Spinal cord (tissue), 10 donors: ENCODE measurements at places on chromosomes 3 and 15. TPM values are rescaled to one million over a fixed set of nuclear protein-coding genes. Genes with fewer than 3 reads are reported as not detected.

Gene IRAK2
- total RNA-seq = 6.1 TPM

Gene GNAT1
- not detected for total RNA-seq

Gene ATP13A5
- 0.89 TPM for total RNA-seq

Gene DAZL
- not detected for total RNA-seq

Gene FGF7
- total RNA-seq = 5.6 TPM

Gene FAH
- 13.5 TPM for total RNA-seq

Gene NLGN1
- total RNA-seq = 46.3 TPM

Gene MCTP2
- total RNA-seq = 12.4 TPM

Gene MOBP
- 125 TPM for total RNA-seq

DNA sequence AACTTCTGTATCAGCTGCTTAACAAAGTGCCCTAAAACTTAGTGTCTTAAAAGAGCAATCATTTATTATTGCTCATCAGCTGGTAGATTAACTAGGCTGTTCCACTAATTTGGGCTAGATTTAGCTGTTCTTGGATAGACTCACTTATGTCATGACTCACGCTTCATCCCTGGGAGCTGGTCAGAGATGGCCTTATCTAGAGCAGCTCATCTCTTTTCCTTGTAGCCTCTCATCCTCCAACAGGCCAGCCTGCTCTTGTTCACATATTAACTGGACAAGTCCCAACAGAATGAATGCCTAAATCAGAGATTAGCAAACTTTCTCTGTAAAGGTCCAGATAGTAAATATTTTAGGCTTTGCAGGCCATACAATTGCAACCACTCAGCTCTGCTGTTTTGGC is 66.9 kb upstream of the PLAAT1 start:
- H3K27me3 ChIP-seq = no peaks in the 10 kb centered on the region
- no peak for DNase-seq
- no peaks in the 10 kb centered on the region for H3K4me1 ChIP-seq
- H3K27ac ChIP-seq = no peak overlapping the region
- no peaks in the 10 kb centered on the region for H3K36me3 ChIP-seq
- H3K4me3 ChIP-seq = no peak overlapping the region

GRCh38 chr3:104388619-104389018 is 978.1 kb upstream of the ALCAM start:
- H3K4me3 ChIP-seq = no peak overlapping the region
- no peaks in the 10 kb centered on the region for H3K36me3 ChIP-seq
- no peak for DNase-seq
- H3K27ac ChIP-seq = no peak overlapping the region

DNA sequence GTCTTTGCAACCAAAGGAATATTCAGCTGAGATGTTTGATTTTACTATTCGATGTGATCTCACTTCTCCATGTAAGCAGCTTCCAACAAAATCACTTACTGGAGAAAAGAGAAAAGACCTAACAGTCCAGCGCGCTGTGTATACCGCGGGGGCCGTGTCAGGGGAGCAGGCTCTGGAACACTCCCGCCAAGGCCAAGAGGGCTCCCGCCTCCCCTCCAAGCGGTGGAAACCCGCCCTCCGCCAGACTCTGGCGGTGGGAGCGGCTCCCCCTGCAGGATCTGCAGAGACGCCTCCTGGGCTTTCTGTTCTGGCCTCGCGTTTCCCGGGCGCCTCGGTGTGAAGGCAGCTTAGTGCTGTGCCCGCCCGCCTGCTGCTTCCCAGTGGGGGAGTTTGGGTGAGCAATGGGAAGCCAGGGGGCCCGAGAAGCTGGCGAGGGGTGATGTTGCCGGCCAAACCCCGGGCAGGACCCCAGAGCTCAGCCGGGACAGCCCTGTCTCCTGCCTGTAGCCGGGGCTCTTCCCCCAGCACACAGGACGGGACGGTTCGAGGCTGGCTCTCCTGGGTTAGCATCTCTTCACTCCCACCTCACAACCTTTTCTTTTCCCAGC is 36.3 kb downstream of the CHST14 start:
- H3K27ac ChIP-seq = no peak overlapping the region
- H3K4me3 ChIP-seq = peak overlapping the region; percentile 37
- peaks cover 18% of the 10 kb centered on the region for H3K4me1 ChIP-seq
- H3K27me3 ChIP-seq = peaks cover 13% of the 10 kb centered on the region
- H3K36me3 ChIP-seq = no peaks in the 10 kb centered on the region

DNA sequence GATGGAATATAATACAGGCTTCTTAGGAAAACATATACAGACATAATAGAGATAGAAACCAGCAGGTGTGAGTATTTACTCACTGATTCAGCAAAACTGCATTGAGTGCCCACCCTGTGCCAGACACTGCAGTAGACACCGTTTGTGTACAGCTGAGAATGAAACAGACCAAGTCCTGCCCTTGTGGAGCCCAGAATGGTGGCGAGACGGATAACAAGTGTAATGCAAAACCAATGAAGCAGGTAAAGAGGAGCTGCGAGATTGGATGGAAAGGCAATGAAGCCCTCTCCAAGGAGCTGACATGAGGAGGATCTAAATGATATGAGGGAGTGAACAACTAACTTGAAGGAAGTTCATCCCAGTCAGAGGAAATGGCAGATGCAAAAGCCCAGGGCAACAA is 256.4 kb downstream of the MEX3B start:
- no peaks in the 10 kb centered on the region for H3K36me3 ChIP-seq
- H3K27me3 ChIP-seq = no peaks in the 10 kb centered on the region
- no peak for DNase-seq
- H3K4me3 ChIP-seq = no peak overlapping the region

DNA sequence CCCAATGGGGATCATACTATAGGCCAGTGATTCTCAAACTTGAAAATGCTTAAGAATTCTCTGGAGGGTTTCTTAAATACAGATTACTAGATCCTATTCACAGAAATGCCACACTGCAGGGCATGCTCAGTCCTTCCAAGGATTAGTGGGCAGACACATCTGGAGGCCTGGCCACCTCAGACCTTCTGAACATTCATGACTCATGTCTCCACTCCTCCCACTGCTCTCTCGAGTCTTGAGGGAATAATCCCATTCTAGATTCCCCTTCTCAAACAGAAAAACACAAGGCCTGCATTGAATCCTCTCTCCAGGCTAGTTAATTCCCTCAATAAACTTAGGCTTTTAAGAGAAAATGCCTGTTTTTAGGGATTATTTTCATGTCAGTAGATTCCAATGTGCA is 22.1 kb downstream of the ZNF621 start:
- H3K36me3 ChIP-seq = no peaks in the 10 kb centered on the region
- H3K4me1 ChIP-seq = no peaks in the 10 kb centered on the region
- no peak overlapping the region for H3K27ac ChIP-seq
- H3K27me3 ChIP-seq = no peaks in the 10 kb centered on the region
- DNase-seq = no peak

DNA sequence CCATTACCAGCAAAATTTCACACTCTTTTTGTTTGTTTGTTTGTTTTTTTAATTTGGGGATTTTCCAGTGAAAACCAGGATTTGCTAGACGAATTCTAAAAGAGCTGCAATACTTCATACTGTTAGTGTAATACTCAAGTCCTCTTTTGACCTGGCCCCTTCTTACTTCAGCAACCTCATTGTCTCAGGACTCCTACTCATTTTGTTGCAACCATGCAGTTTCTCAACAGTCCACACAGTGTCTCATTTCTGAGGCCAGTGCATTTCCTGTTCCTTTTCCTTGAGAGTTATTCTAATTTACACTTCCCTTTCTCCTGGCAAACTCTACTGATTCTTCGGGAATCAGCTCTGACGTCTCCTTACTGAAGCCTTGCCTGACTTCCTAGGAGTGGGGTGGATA is 35.6 kb downstream of the NSUN3 start:
- no peaks in the 10 kb centered on the region for H3K4me1 ChIP-seq
- no peak overlapping the region for H3K27ac ChIP-seq
- no peak overlapping the region for H3K4me3 ChIP-seq
- DNase-seq = no peak

GRCh38 chr15:48411971-48412591 is 80.9 kb downstream of the DUT start:
- DNase-seq = no peak
- H3K27ac ChIP-seq = no peak overlapping the region
- H3K27me3 ChIP-seq = no peaks in the 10 kb centered on the region
- H3K4me1 ChIP-seq = peaks cover 4% of the 10 kb centered on the region

DNA sequence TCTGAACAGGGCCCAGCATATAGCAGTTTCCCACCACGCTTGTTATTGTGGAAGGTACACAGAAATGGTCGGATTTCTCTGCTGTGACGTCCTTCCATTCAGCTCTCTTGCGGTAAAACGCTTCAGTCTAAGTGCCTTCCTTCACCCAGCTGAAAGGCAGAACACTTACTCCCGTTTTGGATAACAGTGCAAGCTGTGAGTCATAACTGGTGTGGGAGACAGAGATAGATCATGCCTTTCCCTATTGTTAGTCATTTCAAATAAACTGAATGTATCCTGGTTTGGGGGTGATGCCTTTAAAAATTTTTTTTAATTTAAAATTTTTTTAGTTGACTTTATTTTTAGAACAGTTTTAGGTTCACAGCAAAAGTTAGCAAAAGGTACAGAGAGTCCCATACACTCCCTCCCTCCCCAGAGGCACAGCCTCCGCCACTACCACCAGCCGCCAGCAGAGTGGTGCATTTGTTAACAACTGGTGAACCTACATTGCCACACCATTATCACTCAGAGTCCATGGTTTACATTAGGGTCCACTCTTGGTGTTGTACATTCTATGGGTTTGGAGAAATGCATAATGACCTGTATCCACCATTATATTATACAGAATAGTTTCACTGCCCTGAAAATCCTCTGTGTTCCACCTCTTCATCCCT is 94.9 kb upstream of the NSMCE3 start:
- H3K4me3 ChIP-seq = no peak overlapping the region
- H3K27ac ChIP-seq = no peak overlapping the region
- no peak for DNase-seq
- no peaks in the 10 kb centered on the region for H3K27me3 ChIP-seq

GRCh38 chr3:162774613-162775100 is 1278.0 kb downstream of the OTOL1 start:
- no peak overlapping the region for H3K27ac ChIP-seq
- H3K36me3 ChIP-seq = no peaks in the 10 kb centered on the region
- no peaks in the 10 kb centered on the region for H3K27me3 ChIP-seq

DNA sequence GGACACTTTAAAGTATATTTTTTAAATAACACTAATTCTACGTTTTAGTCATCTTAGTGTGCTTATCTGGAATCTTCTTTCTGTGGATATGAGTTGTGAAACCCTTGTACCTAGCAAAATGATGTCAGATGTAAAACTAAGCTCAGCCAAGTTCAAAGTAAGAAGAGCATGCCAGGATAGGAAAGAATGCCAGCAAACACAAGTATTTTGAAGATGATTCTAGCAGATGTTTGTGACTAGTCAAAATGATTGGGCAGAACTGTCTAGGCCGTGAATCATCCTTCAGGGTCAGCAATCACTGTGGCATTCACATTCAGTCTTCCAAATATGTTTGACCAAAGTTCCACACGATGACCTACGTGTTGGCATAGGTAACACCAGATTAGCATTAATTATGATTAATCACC is 5.4 kb upstream of the PLOD2 start:
- H3K27ac ChIP-seq = no peak overlapping the region
- H3K36me3 ChIP-seq = no peaks in the 10 kb centered on the region
- H3K4me1 ChIP-seq = peaks cover 3% of the 10 kb centered on the region
- no peak for DNase-seq
- H3K4me3 ChIP-seq = no peak overlapping the region

DNA sequence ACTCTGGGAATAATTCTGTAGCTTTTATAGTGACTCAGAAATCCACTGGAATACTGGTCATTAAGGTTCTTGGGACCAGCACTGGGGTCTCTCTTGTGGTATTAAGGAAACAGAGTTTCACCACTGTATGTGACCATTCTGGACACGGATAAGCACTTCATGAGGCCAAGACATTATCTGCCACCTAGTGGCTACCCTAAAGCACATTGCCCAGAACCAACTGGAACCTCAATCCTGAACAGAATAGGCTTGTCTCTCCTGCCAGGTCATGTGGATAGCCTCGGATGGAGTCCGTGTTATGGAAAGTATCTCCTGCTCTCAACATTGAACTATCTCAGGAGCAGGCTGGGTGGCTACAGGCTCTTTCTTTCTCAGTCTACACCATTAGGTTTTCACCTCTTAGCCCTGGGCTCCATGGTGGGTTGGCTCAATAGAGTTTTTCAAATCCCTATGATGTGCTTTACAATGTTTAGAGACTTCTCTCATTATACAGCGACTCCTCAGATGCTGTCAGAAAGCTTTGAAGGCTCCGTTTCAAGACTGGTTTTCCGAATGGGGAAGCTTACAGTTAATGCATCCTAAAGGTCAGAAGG is 167.6 kb upstream of the ST8SIA2 start:
- DNase-seq = no peak
- H3K4me3 ChIP-seq = no peak overlapping the region
- no peaks in the 10 kb centered on the region for H3K36me3 ChIP-seq
- H3K27ac ChIP-seq = no peak overlapping the region
- no peaks in the 10 kb centered on the region for H3K27me3 ChIP-seq
- no peaks in the 10 kb centered on the region for H3K4me1 ChIP-seq

DNA sequence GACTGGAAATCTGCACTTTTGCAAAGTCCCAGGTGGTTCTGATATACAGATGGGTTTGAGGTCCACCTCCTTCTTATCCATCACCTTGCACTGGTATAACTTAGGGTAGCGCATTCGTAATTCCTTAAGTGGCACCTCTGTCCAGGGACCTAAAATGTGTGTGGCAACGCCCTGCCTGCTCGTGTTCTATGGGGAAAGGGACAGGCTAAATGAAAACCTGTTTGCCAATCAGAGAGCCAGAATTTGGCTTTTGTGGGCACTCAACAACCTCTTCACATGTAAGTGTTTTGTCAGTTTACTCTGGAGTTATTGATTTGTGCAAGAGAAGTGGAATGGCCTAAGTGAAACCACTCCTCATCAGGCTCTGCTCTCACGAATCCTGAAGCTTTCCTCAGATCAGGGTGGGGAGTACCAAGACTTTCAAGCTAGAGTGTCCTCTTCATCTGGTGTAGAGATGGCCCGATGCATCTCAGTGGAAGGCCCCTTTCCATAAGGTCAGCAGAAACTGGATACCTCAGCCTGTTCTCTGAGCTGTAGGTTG is 138.3 kb downstream of the ALDH1A2 start:
- no peaks in the 10 kb centered on the region for H3K27me3 ChIP-seq
- no peak overlapping the region for H3K4me3 ChIP-seq
- H3K4me1 ChIP-seq = peaks cover 4% of the 10 kb centered on the region
- H3K27ac ChIP-seq = no peak overlapping the region
- no peaks in the 10 kb centered on the region for H3K36me3 ChIP-seq

- H3K27me3 ChIP-seq = no peaks in the 10 kb centered on the region
- H3K4me1 ChIP-seq = no peaks in the 10 kb centered on the region
- no peak overlapping the region for H3K4me3 ChIP-seq
- H3K36me3 ChIP-seq = no peaks in the 10 kb centered on the region
- no peak overlapping the region for H3K27ac ChIP-seq
- no peak for DNase-seq
Measured at GRCh38 chr3:153614563-153614962, 452.5 kb downstream of the RAP2B start.
